Activated effector memory CD4-positive, alpha-beta T cell treated with anti-CD3 and anti-CD28 coated beads, Interleukin-2, amount 50 U/mL, for 16 hours (primary cell): ENCODE measurements at places on chromosomes 7 and 10.

DNA sequence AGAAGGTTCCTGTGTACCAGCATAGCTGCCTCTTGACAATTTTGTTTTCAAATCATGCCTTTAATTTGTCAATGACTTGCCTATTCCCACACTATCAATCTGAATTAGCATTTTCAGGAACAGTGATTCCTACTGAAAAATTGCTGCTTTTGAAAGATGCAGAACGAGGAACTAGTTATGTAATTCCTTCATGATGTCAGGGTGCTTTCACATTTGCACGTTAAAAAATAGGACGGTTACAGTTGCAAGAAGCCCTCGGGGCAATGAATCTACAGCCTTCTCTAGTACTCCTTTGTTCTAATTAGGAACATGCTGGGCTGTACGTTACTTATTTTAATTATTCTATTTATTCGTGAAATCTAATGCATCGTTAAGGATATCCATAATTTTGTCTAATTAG is 253.9 kb downstream of the OTUD1 start:
- no peak for DNase-seq

DNA sequence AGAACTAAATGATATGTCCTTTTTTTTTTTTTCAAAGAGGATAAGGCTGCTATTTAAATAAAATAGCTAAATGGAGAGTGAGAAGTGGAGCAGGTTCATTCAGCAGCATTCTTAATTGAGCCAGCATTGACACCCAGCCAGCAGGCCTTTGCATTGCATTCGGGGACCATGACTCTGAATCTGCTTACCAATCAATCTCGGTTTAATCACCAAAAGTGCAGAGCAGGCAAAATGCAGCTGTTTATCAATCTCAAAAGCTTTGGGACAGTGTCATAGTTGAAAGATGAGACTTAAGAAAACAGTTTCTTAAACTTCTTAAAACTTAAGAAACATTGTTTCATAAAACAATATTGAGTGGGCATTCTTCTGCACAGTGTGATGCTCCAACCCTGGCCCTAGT is 51.7 kb downstream of the PLEKHA8 start:
- DNase-seq = no peak

- peak; percentile 21 for DNase-seq
Observed at GRCh38 chr10:1166101-1166827, 110.1 kb downstream of the WDR37 start.

DNA sequence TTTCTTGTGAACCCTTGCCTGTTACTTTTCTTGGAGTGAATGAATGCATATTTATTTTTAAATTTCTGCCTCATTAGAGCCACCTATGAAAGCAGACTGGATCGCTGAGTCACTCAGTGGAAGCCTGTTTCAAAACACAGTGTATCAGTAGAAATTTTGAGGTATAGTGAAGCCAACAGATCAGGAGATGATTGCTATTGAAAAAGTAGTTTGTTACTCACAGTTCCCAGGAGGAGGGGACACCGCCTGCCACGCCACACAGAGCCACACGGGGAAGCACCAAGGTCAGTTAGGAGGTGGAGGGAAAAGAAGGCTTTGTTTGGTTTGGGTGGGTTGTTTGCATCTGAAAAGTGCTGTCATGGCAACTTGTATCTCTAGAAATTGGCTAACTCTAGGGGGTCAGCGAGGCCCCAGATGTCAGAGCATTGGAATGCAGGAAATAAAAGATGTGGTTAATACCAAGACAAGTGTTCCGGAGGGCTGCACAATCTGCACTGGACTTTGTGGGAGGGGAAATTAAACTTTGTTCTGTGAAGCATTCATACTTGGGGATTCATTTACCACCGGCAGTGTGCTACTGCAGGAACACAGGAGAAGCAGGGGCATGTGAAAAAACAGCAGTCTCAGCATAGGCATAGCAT is 106.4 kb upstream of the SDK1 start:
- DNase-seq = no peak

DNA sequence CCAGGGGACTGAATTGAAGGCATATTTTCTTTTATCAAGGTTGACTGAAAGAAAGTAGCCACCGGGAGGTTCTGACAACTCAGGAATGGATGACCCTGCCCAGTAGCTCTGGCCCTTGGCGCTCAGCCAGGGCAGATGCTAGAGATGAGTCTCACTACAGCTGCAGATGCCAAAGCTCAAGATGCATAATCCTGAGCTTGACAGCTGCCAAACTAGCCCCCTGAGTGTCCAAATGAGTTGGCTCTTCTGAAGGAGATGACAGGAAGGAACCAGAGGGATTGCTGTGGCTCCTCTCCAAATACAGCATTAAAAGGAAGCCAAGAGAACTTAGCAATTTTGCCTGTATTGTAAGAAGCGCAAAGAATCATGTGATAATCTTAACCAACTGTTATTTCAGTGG is 78.4 kb downstream of the NXPH1 start:
- DNase-seq = no peak

DNA sequence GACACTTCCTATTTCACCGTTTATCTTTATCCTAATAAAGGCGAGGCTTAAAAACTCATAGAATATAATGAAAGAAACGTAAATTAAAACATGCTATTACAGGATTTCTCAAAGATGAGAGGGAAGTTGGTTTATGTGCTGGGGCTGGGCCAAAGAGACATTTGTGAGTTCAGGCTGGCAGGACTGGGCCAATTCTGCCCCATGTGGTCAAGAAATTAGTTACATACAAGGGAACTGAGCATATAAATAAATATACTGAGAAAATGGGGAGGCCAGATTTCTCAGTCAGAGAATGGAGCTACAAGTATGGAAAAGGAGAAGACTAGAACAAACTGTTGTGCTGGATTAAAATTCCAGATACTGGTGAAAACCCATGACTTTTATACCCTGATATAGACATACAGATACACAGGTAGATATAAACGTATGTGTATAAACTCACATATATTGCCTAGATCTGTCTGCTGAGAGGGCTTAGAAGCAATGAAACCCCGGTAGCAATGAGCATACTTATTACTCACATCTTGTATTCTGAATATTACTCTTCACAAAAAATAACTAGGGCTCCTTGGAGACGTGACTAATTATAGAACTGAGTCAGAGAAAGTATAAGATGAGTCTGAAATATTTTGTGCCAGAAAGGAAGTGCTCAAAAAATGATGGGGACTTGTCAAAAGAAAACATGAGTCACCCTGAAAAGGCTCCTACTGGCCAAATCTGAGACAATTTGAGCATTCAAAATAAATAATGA is 155.7 kb upstream of the FGFR2 start:
- DNase-seq = no peak

GRCh38 chr10:25675204-25675603 is 258.8 kb upstream of the MYO3A start:
- DNase-seq = no peak

- DNase-seq = no peak
Observed at GRCh38 chr10:70617798-70618568, 15.4 kb upstream of the PRF1 start.
